ENCODE measurements at places on chromosomes 1 and 21.

GRCh38 chr1:222068937-222069336 lies 327.0 kb upstream of the DUSP10 start:
- DNase-seq = no peak

DNA sequence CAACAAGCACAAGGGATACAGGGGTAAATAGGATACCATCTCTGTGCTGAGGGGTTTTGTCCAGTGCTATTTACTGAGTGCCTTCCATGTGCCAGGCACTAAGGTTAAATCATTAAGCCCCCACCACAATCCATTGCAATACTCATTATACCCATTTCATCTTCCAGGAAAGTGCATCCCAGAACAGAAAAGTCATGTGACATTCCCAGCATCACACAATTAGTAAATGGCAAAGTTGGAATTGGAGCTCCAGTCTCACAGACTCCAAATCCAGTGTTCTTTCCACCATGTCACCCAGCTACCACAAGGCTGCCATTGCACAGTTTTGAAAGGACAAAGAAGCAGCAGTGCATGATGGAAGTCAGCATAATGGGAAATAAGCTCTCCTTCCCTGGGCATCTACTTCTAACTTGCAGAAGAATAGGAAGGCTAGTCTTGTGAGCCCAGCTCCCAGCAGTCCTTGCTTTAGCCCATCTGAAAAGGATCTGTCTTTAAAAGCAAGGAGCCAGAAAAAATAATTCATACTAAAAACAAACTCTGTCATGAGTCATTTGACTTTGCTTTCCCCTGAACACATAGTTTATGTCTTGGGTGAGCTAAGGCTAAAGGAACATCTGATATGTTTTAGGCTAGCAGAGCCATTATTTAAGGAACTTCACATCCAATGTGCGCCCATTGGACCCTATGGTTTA lies 111.4 kb upstream of the HOOK1 start:
- DNase-seq = no peak

DNA sequence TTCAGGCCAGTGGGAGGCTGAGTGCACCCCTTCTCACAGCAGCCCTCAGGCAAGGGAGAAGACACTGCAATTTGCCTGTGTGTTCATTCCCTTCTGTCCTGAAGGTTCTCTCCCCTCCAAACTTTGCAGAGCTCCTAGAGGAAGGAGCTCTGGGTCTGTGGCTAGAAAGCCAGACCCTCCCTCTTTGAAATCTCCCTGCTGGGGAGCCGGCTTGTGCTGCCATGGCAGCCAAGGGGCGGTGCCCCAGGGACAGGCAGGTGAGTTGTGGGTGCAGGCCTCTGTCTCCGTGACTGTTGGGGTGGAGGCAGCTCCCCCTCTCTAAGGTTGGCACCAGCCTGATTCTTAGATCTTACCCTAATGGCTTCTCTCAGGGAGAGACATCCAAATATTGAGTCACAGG lies 53.0 kb downstream of the OLFML2B start:
- DNase-seq = no peak

DNA sequence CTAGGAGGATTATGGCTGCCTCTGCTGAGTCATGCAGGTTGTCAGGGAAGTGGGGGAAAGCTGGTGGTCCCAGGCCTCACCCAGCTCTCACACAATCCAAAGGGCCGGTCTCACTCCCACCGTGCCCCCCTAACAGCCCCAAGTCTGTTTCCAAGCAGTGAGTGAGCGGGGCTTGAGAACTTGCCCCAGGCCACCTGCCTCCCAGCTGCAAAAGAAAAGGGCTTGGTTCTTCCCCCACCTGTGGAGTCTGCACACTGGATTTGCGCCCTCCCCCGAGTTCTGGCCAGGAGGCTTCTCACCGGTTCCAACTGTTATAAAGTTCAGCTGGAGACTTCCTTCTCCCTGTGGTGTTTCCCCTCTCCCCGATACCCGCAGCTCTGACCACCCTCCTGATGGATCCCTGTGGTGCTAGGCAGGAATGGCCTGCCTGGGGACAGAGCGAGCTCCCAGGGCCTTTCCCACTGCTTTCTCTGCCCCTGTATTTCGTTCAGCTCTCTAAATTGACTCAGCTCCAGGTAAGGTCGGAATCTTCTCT lies 222.3 kb downstream of the BARHL2 start:
- no peak for DNase-seq

- DNase-seq = no peak
Observed at GRCh38 chr1:205561501-205562203, 57.2 kb downstream of the CDK18 start.

DNA sequence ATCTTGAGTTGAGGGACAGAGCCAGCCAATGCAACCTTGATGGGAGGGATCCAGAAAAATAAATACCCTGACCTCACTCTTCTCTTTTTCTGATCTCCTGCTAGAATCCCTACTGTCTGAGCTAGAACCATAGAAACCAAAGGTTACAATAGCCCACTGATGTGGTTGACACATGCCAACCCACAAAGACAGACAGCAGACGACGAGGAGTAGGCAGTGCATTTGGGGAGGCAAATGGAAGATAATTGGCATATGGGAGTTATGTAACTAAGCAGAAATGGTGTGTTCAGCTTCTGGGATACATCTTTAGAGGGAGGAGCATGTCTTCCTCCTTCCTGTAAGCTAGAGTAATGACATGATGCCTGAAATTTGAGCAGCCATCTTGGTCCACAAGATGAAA lies 171.7 kb upstream of the FGGY start:
- DNase-seq = no peak

GRCh38 chr1:22323846-22324504 lies 127.7 kb upstream of the ZBTB40 start:
- no peak for DNase-seq

GRCh38 chr1:70077066-70077465 lies 128.3 kb downstream of the LRRC40 start:
- no peak for DNase-seq

DNA sequence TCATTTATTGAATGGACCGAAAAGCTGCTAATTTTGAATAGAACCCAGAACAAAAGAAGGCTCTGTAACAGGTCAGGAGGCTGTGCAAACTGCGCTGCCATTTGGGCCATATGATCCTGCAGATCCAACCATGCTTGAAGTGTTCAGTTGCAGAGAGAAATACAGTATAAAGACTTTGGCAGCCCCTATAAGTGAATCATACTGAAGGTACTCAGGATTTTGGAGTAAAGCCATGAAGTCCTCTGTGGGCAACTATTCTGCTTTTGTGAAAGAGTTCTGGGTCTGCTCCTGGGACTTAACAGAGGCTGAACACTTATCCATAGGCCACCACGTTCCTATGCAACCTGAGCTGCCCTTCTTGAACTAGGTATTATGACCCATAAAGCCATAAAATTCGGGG lies 1613.6 kb upstream of the PRMT6 start:
- no peak for DNase-seq

- DNase-seq = no peak
Observed at GRCh38 chr1:199010933-199011332, 372.1 kb downstream of the PTPRC start.

DNA sequence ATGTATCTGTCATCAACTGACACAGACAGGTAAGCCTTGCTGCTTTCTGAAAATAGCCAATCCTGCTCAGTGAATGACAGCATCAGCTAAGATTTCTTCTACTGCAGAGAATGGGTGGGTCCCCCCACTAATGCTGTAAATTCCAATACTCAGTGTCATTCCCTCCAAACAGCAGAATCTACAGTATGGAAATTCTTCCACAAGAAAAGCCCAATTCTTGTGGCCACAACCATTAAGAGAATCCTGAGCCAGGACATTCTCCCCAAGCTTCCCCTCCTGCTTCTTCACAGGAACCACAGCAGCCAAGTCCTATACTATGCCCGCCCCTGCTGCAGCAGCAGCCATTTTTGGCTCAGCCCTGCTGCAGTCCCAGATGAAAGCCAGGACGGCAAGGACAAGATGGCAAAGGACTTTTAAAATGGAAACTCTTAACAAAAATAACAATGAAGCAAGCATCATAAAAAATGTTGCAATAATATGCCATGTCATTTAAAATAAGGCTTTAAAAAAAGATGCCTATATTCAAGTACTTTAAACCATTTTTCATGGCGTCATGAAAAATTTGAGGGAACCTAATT lies 26.8 kb downstream of the EIF4G3 start:
- no peak for DNase-seq

DNA sequence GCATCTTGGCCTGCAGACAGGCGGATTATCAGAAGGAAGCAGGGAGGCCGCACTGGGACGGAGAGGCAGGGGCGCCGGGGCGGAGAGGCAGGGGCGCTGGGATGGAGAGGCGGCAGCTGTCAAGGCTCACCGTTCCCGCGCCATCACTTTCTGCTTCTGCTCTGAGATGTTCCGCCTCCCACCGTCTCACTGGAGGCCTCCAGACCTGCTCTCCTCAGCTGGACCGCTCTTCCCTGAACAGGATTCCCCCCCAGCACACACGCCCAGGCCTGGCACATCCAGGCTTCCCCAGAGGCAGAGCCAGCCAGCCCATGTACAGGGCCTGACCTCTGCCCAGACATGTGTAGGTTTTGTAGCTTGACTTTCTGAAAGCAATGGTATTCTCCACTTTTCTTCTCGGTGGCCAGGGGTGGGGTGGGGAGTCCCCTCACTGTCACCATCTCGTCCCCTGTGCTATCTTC lies 84.1 kb downstream of the RIPK4 start:
- no peak for DNase-seq

DNA sequence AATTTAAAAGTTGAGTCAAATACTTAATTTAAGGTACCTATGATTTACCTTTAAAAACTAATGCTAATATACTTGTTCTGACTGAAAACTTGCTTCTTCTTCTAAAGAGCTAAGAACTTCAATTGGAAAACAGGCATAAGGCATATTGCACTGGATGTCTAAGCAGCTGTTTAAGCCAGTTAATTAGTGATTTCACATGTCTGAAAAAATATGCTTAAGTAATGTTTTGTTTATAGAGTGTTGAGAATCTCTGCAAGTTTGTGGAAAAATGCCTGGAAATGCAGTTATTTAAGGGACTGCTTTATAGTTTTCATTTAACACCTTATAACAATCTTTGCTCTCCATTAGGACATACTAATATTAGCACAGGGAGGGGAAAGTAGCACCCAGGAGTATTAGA lies 28.2 kb downstream of the UBE2U start:
- no peak for DNase-seq

DNA sequence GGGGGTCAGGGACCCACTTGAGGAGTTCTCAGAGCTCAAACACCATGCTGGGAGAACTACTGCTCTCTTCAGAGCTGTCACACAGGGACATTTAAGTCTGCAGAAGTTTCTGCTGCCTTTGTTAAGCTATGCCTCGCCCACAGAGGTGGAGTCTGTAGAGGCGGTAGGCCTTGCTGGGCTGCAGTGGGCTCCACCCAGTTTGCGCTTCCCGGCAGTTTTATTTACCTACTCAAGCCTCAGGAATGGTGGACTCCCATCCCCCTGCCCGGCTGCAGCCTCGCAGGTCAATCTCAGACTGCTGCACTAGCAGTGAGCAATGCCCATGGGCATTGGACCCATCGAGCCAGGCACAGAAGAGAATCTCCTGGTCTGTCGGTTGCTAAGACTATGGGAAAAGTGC lies 706.4 kb downstream of the LRRIQ3 start:
- no peak for DNase-seq

GRCh38 chr1:247840818-247841217 lies 878 bp downstream of the OR11L1 start:
- no peak for DNase-seq

- DNase-seq = peak; percentile 42
Observed at GRCh38 chr1:93847811-93848288, 31.2 kb downstream of the DNTTIP2 start.

- DNase-seq = no peak
Observed at GRCh38 chr1:247435030-247435758, 19.2 kb downstream of the NLRP3 start.

DNA sequence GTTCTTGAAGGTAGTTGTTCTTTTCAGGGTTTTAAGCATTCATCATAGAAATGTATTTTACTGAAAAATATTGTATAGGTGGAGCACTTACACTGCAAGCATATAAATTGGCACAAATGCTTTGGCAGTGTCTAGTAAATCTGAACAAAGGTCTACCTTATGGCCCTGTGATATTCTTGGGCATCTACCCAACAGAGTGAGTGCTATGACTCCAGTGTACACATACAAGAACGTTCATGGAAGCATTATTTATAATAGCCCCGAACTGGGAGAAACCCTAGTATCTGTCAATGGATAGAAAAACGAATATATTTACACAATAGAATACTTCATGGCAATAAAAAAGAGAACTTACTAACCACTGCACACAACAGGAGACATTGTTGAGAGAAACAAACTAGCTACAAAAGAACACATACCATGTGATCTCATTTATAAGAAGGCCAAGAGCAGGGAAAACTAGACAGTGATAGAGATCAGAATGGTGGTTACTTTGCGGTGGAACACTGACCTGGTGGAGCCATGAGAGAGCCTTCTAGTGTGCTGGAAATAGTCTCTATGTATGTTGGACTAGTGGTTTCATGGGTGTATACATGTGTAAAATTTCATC lies 96.0 kb downstream of the MAB21L3 start:
- no peak for DNase-seq

DNA sequence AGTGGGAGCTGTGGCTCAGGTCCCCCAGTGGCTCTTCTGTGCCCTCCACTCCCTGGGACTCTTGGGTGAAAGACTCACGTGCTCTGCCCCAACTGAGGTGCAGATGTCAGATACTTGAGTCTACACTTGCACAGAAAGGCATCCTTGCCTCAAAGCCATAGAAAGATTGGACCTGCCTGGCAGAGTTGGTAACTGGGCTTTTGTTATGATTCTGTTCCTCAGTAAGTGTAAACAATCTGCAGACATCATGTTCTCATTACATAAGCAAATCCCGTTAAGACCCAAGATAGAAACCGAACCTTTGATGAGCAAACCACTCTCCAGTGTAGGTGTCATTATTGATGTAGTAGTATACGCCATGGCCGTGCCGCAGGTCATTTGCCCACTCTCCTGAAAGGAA lies 10.0 kb downstream of the RSPH1 start:
- no peak for DNase-seq

- DNase-seq = no peak
Observed at GRCh38 chr1:241391926-241392710, 35.1 kb upstream of the RGS7 start.

DNA sequence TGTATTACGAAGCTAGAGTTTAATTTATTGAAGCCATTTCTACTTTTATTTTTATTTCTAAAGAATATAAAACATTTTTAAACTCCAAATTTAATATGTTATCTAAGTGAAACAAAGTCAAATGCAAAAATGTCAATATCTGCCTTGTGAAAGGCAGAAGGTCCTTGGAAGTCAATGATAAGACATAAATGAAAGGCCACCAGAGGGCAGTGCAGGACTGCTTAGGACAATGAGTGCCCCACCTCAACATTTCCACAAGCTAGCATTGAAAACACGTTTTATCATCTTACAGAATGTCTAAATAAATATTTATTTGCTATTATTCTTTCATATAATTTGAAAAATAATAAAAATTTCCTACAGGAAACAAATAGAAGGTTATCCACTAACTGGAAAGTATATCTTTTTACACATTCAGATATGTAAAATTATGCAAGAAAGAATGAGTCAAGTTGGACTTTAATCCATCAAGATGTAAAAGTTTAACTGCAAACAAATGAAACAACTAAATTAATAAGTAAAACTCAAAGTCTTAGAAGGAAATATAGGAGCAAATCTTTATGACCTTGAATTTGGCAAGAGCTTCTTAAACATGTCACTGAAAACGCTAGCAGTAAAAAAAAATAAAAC lies 140.1 kb upstream of the FMN2 start:
- DNase-seq = peak; percentile 38

- DNase-seq = peak; percentile 56
Observed at GRCh38 chr1:151196292-151196800, 2.0 kb upstream of the PIP5K1A start.

Measured in GM10248 (cell line).